ENCODE measurements at places on chromosomes 2 and 18.

DNA sequence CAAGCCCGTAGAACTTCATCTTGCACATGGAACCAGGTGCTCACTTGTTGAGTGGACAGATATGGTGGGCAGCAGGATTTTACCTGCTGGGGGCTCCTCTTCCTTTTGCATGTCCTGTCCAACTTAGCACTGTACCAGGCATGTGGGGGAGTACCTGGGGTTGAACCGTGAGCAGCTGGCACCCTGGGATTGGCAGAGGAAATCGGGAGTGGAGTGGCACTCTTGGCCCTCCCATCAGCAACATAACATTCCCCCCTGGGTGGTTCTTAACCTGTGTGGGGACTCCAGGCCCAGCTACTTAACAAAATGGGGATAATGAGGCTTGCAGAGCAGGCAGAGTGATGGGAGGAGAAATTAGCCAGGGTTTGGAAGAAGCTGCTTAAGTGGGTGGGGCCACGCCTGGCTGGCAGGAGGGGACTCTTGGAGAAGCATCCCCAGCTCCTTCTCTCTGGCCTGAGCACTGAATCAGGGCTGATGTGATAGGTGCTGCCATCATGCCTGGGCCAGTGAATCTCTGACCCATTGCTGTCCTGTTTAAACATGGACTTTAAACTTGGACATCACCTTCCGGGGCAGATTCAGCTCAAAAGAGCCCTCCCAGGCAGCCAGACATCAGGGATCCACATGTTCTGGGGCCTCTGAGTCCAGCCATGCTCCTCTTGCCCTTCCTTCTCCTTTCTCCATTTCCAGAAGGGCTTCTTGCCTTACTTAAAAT lies 15.5 kb downstream of the FOSL2 start:
- no peak for DNase-seq

DNA sequence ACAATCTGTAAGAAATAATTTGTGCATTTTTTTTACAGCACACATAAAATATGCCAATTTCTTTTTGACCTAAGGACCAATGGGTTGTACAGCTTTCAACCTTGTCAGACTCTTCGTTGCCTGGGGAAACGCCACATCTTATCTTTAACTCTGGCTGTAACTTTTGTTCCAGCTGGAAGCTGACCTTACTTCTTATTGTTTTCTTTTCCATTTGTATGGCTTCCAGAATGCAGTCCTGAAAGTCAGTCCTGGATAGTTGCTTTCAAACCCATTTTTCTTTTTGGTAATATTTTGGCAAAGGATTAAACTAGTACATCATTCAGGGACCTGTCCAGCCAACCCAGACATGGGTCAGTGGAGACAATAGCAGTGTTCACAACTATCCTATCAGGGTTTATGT lies 686.5 kb upstream of the CDH2 start:
- DNase-seq = no peak

- no peak for DNase-seq
Observed at GRCh38 chr18:77711096-77711495, 461.4 kb downstream of the GALR1 start.

DNA sequence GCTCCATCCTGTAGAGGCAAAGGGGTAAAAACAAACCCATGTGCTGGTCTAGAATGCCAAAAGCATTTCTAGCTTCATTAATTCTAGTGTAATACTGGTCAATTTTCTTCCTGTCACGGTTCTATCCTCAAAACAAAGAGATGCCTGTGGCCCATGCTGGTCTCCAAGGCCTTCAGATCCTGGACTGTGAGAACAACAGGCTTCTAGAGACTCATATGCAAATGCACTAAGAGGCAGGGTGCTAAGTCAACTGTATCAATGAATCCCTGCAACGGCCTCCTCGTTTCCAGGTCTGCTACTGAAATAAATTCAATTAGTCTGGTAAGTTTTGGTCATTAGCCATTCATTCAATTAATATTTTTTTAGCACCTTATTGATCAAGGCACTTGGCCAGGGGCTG lies 4.0 kb downstream of the IFT172 start:
- DNase-seq = no peak

GRCh38 chr2:216666461-216667233 lies 28.7 kb downstream of the IGFBP5 start:
- DNase-seq = peak; percentile 74

- no peak for DNase-seq
Observed at GRCh38 chr2:8215159-8215863, 466.5 kb upstream of the ID2 start.

- DNase-seq = no peak
Observed at GRCh38 chr18:74722237-74722636, 124.6 kb downstream of the ZNF407 start.

GRCh38 chr2:44942304-44943030 lies 965 bp downstream of the SIX3 start:
- no peak for DNase-seq

- no peak for DNase-seq
Observed at GRCh38 chr18:37424507-37424906, 141.1 kb downstream of the CELF4 start.

GRCh38 chr2:103004426-103004942 lies 242.7 kb downstream of the TMEM182 start:
- DNase-seq = no peak

- DNase-seq = no peak
Observed at GRCh38 chr18:30481871-30482270, 560.7 kb downstream of the DSC3 start.

DNA sequence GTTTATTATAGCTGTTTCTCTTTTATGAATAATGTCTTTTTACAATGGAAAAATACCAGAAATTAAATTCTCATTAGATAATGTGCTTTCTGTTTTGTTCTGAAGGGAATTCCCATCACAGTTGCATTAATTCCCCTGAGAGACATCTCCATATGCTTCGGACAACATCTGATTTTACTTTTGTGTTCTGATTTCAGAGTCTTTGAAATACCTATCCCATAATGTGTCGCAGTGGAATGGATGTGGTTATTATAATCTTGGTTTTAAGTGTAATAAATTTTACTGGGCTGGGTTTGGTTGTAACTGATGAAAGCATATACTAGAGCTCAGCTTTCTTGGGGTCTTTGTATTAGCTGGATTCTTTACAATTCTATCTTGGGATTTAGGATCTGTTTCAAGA lies 12.5 kb downstream of the SPTBN1 start:
- DNase-seq = no peak

DNA sequence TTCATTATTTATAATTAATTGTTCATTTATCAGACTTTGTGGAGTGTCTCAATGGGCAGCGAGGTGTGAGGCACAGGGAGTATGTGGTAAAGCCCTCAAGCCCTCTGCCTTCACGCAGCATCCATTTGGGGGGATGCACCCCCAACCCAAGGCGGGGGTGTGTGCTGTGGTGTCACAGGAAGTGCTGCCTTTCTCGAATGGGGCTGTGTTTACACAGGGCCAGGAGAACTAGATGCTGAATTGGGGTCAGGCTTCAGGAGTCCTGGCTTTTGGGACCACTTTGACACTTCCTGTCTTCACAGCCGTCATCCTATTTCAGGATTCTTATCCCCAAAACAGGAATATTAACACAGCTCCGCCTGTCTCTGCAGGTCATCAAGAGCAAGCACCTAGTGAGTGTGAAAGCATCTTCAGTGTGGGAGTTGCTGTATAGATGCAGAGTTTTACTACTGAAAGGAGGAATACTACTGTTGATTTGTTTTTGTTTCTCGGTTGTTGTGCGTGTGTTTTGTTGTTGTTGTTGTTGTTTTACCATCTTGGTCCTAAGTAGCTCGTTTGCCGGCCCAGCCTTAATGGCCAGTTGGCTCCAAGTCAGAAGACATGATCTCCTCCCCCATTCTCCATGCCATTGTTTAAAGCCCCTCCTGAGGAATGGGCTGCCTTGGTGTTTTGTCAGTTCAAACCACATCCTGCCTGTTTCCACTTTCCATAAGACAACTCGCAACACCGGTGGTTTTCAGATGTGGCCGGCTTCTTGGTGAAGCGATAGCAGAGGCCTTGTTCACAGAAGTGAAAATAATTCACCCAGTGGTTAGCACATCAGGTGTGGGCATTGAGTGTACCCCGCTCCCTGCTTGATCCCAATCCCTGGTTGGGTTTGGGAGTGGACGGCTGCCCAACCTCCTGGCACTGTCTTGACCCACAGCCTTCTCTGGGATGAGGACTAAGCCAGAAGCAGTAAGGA lies 221.3 kb downstream of the BCL2 start:
- no peak for DNase-seq

GRCh38 chr2:112488201-112488600 lies 6.2 kb downstream of the TTL start:
- DNase-seq = no peak

DNA sequence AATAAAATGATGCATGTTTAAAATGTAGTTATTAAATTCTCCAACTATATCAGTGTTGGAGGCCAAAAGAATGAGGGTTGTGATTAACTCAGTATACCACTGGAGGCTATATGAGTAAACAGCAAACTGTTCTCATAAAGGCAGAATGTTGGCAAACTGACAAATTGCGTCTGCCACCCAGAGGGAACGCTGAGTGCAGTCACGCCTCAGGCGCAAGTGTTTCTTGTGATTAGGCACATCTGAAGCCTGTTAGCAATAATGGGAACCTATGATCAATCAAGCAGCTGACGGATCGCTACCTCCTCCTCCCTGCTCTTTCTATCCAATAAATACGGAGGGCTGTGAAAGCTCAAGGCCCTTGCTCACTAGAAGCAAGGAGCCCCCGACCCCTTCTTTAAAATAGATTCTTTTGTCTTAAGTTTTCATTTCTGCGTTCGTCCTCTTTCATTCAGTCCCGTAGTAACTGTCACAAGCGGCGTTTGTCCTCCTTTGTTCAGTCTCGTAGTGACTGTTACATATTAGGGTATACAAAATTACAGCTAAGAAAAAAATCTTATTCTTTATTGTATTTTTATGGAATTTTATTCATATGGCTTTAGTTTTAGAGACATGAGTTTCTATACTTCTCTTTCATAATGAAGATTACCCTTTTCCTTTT lies 16.3 kb upstream of the RMND5A start:
- DNase-seq = peak; percentile 61

DNA sequence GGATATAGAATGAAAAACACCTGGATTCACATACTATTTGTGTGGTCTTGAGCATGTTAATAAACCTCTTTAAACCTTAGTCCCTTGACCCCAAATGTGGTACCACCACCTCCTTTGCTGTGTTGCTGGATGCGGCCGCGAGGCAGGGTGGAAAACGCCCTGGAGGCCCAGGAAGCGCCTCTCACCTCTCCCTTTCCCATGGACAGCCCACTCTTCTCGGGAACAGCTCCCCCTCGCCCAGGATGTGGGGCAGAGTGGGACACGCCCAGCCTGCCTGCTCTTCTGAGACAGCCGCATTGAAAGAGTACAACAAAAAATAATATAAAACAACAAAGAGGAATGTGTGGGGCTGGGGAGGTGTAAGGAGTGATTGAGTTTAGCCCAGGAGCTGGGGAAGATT lies 549.0 kb upstream of the ID2 start:
- DNase-seq = no peak

DNA sequence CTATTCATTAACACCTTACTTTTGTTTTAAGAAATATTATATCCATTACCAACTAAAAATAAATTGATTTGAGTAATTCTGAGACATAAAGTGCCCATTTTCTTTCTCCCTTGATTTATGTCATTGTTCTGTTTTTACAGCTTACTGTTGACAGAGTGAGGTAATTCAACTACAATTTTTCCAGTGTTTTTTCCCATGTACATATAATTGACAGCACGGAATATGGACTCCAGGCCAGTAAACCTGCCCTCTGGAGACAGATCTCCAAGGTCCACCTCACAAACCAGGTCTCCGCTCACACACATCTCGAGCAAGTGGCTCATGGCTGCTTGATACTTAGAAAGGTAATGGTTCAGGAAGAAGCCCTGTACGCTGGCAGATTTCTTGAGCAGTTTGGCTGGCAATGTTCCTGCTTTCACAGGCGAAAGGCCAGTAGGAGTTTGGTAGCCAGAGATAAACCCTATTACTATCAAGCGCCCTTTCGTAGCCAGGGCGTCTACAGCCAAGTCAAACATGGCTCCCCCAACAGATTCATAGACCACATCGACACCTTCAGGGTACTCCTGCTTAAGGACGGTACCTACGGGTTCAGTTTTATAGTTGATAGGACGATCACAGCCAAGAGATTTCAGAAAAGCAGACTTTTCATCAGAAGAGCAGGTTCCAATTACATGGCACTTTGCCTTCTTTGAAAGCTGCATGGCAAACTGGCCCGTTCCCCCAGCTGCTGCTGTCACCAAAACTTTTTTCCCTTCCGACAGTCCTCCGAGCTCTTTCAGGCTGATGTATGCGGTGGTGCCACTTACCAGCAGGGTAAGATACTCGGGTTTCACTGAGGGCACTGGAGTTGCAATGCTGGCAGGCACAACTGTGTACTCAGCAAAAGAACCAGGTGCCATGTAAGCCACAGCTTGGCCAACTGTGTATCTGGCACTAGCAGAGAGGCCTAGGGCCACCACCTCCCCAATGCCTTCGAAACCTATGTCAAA lies 7.4 kb downstream of the PTGR3 start:
- DNase-seq = no peak

DNA sequence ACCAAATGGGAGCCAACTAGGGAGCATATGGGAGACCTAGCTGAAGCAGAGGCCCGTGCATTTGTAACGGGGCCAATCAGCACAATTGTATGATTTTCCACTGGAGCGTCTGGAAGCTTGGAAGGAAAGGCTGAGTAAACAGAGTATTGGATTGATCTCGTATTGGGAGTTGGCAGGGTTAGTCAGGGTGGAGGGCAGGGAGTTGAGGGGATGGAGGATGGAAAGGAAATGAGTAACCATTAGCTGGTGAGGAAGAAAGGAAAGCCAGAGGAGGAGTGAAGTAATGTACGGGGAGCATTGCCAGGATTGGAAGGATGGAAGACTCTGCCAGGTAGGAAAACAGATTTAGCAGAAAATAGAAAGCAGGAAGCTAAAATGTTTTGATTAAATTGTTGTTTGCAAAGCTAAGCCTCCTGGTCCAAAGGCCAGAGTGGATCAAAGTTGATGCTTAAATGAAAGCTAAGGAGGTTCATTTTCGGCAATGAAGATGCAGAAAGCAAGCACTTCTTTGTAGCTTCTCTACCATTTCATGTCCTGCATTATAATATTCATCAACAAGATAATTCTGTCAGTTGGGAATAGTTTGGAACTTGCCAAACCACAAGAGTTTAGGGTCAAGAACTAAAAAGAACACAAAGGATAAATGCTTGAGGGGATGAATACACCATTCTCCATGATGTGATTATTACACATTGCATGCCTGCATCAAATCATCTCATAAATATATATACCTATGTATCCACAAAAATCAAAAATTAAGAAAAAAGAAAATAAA lies 75.6 kb upstream of the TTN start:
- DNase-seq = no peak
